ENCODE measurements at places on chromosomes 6 and 20.

DNA sequence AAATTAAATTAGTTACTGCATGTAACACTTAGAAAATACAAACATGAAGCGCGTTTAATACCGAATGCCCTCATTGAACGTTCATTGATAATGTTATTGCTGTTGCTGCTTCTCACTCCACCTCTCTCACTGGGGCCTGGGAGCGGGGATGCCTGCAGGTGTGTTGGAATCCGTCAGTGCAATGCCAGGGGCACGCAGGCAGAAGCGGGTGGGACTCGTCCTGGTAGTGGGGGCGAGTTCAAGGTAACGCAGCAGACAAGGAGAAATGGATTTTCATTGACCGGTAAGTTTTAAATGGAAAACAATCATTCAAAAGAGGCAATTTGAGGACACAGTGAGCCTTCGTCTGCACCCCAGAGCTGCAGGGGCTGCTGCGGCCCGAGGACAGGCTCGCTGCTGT lies 71.2 kb upstream of the AFDN start:
- no peak for DNase-seq

GRCh38 chr20:55668631-55669030 lies 336.7 kb downstream of the CBLN4 start:
- no peak for DNase-seq

GRCh38 chr6:16184551-16184950 lies 53.8 kb upstream of the GMPR start:
- DNase-seq: no peak

DNA sequence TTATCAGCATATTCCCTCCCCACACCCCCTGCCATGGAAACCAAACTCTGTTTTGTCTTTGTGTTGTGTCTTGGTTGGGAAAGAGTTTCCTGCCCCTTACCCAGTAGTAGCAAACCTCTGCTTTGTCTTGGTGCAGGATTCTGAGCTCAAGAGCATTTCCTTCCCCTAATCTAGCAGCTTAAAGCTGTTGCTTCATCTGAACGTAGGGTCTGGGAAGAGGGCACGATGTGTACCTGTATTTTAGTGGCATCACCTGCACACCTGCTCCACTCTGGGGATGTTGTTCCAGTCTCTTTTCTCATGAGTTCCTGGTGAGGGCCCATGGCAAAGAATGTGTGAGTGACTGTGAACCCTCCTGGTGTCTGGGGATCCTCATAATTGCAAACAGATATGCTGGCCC lies 164.7 kb downstream of the SCP2D1 start:
- peak; percentile 28 for DNase-seq

- no peak for DNase-seq
Observed at GRCh38 chr6:2556761-2557160, 194.0 kb downstream of the MYLK4 start.

- DNase-seq: no peak
Observed at GRCh38 chr6:24931718-24932691, 3.8 kb downstream of the RIPOR2 start.

DNA sequence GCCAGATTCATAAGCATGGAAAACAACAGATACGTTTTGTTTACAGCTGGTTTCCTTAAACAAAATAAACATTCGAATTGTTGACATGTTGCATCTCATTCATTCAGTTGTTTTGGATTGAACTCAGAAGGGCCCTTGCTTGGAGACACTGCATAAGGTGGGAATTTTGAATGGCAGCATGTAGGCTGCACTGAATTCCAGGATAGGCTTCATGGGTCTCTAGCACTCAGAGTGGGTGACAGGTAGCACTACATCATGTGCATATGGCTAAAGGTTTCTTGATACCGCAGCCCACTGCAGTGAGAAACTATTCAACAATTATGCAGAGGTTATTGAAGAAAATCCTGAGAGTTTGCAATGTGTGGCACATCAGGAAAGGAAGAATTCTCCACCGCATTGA lies 1.6 kb downstream of the BEND6 start:
- no peak for DNase-seq

- no peak for DNase-seq
Observed at GRCh38 chr20:9971746-9972145, 63.0 kb upstream of the ANKEF1 start.

DNA sequence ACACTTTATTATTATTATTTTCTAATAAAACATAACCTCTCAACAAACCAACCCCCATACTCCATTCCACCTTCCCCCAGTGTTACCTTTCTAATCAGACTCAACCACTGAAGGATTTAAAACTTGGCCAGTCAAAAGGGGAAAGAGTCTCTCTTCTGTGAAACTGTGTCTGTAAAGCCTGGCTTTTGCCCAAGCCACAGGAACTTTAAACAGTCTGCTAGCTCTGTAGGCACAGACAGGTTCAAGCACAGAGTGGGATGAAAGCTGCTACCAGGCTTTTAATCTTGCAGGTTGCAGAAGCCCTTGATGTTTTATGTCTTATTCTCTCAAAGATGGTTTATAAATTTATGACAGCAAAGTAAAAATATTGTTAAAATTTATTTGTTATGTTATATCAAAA lies 585.7 kb downstream of the TENT5A start:
- peak; percentile 3 for DNase-seq

GRCh38 chr6:34575326-34575725 lies 19.2 kb upstream of the SPDEF start:
- no peak for DNase-seq

- peak; percentile 47 for DNase-seq
Observed at GRCh38 chr6:151325075-151326050, 66.0 kb downstream of the ZBTB2 start.

DNA sequence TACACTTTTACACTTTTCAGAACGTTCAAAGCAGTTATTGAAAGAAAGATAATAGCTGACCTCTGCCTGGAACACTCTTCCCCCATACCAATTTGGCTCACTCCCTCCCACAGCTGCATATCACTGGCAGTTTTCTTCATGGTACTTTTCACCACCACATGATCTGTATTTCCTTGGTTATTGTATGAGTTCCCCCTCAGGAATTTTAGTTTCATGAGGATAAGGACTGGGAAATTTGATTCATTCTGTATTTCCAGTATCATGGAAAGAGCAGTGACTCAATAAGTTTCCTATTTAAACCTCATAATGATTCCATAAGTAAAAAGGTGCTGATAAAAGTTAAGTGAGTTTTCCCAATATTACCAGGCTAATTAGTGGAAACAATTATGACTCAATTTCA lies 16.0 kb downstream of the HTR1B start:
- DNase-seq: no peak

DNA sequence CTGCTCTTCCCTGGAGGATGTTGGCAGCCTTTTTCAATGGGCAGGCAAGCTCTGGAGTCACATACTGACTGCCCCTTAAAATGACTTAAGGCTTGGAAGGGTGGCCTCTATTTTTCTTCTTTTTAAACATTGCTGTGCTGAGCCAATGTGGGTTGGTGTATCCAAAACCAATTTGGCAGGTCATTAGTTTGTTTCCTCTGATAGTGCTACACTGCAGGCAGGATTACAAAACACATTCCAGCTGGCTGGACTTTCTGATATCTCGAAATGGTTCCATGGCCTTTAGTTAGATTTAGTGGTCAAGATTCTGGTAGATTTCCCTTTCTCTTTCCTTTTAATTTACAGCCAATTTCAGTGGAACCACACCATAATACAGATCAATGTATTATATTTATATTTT lies 28.1 kb upstream of the BMP2 start:
- DNase-seq: no peak

DNA sequence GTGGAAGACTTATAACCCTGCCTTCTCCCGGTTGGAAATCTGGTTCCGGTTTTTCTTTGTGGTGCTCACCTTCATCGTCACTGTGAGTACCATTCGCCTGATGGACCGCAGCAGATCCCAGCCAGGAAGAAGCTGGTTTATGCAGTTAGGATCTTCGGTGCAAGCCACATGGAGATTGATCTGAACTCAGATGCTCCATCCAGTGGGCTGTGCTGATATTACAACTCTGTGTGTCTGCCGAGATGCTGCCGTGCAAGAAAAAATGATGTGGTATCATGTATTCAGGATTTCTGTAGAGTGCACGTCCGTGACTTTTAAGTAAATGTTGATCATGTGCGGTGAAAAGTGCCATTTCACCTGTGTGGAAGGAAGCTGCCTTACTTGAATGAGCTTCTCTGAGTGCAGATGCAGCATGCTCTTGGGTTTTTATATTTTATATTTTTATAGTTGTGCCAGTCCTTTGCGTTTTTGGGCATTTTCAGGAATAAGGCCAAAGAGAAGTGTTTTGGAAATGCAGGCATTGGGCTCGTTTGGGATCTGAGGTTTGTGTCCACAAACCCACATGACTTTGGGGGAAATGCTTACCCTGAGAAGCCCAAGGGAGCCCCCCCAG lies 39.2 kb downstream of the DYNLT1 start:
- DNase-seq: peak; percentile 82

- DNase-seq: no peak
Observed at GRCh38 chr6:111195656-111196055, 108.4 kb downstream of the SLC16A10 start.

GRCh38 chr6:137788248-137788647 lies 78.8 kb upstream of the TNFAIP3 start:
- no peak for DNase-seq

DNA sequence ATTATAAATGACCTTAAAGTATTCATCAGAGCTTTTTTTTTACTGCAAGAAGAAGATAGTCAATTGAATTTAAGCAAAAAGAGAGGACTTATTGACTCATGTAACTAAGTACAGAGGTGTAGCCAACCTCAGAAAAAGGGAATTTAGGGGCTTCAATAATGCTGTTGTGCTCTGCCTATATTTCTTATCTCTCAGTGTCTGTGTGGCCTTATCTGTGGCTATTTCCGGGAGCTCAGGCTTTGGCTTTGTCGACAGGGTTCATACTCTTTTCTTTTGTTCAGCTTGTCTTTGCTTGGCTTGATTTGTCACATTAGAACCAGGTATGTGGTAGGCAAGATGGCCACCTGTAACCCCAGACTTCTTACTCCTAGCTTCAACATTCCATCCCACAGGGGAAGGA lies 38.6 kb upstream of the FABP7 start:
- DNase-seq: no peak

DNA sequence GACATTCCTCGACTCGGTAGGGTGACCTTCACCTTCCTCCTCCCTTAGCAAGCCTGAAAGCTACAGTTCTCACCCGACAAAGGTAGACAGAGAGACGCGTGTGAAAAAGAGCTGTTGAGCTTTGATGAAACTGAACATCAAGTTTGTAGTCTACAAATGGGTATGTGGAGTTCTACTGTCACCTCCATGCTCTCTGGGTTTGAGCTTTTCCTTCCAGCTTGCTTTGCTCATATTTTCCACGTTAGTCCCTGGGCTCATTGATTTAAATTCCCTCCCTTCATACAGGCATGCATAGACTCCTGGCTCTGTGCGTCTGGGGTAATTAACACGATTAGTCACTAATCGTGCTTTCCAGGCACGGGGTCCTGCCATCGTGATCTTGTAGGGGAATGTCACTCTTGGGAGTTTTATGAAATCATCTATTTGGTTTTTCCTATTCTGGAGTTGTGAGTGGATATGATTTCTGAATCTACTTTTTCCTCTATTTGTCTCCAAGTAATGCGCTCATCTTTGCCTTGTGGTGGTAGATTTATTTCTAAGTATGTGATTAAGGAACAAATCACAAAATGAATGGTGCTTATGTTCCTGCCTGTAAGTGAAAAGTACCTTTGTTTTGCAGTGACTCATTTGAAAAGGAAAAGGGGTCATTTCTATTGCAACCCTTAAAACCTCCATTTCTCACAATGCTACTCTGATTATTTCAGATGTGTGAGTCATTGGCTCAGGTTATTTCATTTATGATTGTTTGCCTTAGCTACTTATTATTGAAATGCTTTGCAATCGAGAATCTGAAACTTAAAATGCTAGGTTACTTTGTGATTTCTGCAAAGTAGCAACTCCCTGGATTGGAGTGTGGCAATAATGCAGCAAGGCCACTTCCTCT lies 154.6 kb downstream of the ZDHHC14 start:
- DNase-seq: peak; percentile 36

DNA sequence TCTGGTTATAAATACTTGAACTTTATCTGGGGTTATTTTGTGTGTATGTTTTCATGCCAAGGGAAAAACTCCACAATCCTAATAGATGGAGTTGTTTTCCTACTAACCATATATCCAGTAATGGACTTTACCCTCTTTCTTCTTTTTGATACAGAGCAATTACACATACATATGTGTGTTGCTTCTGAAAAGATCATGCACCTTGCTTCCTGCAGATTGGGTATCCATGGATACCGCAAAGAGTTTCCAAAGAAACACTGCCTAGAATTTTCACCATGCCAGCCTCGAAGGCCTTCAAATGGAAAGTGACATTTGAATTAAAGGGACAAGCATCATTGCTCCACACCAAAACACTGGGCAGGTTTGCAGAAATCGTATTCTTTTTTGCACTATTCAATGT lies 26.8 kb downstream of the HDDC2 start:
- DNase-seq: no peak

DNA sequence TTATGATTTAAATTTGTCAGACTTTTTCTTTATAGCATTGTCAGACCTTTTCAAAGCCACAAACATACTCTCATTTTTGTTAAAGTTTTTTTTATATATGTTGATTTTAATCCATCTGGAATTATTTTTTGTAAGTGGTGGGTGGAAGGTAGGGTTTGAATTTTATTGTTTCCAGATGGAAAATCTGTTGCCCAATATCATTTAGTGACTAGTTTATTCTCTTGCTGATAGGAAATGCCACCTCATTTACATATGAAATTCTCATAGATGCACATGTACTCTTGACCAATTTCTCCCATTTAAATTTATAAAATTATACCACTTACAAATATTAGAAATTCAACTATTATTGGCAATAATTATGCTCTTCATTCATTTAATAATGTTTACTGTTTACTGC lies 52.1 kb upstream of the PLCB1 start:
- no peak for DNase-seq

- DNase-seq: no peak
Observed at GRCh38 chr20:59730722-59731121, 126.4 kb downstream of the PHACTR3 start.

DNA sequence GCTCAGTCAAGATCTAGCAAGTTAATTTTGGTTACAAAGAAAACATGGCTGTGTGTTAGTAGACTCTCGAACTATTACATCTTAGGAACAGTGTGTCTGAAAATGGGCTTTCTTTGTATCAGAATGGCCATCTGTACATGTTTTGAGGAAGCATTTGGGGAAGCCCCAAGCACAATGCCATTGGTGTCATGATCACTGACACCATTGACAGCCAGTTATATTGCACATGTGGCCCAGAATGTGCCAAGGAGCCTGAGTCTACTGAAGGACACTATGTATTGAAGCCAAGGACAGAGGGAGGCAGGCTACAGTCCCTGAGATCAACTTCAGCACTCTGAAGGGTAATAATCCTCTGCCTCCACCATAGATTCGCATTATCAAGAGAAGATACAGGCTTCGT lies 12.6 kb upstream of the FAM50B start:
- DNase-seq: peak; percentile 12

- DNase-seq: no peak
Observed at GRCh38 chr6:85402071-85402470, 47.8 kb upstream of the NT5E start.

- peak; percentile 35 for DNase-seq
Observed at GRCh38 chr6:45554591-45554990, 176.9 kb upstream of the SUPT3H start.

- no peak for DNase-seq
Observed at GRCh38 chr6:159104931-159105330, 60.1 kb upstream of the TAGAP start.
